ENCODE measurements at places on chromosomes 2 and 18.
A peak's percentile ranks its signal among the peaks of the same experiment; 100 is the strongest.

DNA sequence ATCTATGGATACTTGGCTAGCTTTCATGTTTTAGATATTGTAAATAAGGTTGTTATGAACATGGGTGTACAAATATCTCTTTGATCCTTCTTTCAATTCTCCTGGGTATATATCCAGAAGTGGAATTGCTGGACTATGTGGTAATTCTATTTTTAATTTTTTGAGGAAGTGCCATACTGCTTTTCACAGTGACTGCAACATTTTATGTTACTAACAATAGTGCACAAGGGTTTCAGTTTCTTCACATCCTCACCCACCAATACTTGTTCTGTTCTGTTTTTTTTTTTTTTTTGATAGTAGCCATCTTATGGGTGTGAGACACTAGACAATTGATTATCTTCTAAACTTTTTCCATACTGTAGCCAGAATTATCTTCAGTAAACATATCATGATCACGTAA, 17.3 kb upstream of the NEUROD1 start:
- DNase-seq: no peak

GRCh38 chr2:99850084-99850710, 292.2 kb downstream of the AFF3 start:
- no peak for DNase-seq

GRCh38 chr2:53880756-53881155, 21.0 kb upstream of the GPR75 start:
- DNase-seq: no peak

GRCh38 chr18:46321955-46322354, 217.8 kb downstream of the HAUS1 start:
- no peak for DNase-seq

- no peak for DNase-seq
These were observed 207.5 kb upstream of the FOSL2 start for GRCh38 chr2:28185153-28185552.

DNA sequence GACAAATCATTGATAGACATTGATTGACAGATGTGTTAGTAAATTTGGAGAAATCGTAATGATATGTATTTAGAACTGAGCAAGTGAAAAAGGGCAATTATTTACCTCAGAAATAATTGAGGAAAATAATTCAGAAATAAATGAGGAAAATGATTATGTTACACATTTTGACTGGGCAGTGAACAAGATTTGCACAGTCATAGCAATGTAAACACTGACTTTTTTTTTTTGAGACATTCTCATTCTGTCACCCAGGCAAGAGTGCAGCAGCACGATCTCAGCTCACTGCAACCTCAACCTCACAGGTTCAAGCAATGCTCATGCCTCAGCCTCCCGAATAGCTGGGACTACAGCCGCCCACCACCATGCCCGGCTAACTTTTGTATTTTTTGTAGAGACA, 211.7 kb downstream of the SP3 start:
- DNase-seq: no peak

DNA sequence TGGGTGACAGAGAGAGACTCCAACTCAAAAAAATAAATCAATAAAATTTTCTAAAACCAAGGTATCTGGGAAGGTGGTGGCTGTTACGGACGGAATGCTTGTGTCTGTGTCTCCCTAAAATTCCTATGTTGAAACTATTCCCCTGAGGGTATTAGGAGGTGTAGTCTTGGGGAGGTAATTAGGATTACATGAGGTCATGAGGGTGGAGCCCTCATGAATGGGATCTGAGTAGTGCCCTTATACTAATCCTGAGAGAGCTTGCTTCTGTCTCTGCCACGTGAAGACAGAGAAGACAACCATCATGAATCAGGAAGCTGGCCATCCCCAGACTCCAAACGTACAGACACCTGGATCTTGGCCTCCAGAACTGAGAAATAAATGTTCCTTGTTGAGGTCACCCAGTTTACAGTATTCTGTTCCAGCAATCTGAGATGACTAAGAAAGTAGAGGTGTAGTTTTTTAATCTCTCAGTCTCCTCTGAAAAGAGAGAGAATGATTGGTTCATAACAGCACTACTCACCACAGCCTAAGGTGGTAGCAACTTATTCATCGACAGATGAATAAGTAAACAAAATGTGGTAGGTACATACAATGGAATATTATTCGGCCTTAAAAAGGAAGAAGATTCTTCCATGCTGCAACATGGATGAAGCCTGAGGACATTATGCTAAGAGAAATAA, 38.4 kb downstream of the TGFBRAP1 start:
- no peak for DNase-seq

- DNase-seq: no peak
These were observed 37.2 kb upstream of the POLE4 start for GRCh38 chr2:74921236-74921736.

DNA sequence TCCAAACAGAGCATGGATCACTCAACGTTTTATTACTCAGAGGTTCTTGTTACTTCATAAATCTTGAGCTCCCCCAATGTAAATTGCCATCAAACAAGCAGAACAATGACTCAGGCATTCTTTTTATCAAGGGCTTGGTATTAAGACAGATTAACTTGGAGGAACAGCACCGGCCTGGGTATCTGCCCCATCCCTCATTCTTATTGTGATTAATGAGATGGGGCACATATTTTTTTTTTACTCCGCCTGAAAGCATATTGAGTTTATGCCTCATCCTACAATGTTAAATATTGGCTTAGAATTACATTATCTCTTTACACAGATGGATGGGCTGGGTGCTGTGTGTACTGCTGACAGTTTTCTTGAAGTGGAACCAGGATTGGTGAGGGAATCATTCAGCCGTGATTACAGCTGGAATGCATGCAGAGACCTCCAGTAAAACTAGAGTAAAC, 387.3 kb downstream of the CLIP4 start:
- no peak for DNase-seq

DNA sequence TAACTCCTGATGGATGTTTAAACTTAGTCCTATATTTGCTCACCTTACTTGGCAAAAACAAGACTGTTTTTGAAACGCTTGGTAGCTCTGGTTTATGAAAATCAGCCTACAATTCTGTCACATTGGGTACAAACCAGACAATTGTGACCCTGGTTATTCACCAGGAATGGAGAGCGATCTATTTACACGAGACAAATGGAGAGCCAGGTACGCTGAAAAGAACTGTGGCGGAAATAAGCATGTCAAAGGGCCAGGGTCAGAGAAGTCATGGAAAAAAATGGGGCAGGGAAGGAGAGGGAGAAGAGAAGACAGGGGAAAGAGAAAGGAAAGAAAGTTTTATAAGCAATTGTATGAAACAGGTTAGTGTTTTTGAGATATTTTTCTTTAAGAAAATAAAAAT, 119.5 kb upstream of the ZFP36L2 start:
- no peak for DNase-seq

- no peak for DNase-seq
These were observed 98.6 kb downstream of the AAK1 start for GRCh38 chr2:69544951-69545350.

- DNase-seq: no peak
These were observed 11.3 kb upstream of the CIB4 start for GRCh38 chr2:26652361-26653041.

GRCh38 chr2:241906826-241907570, 37.5 kb downstream of the RTP5 start:
- no peak for DNase-seq

- DNase-seq: peak; percentile 11
These were observed 55.5 kb upstream of the ANKRD62 start for GRCh38 chr18:12038082-12038638.

DNA sequence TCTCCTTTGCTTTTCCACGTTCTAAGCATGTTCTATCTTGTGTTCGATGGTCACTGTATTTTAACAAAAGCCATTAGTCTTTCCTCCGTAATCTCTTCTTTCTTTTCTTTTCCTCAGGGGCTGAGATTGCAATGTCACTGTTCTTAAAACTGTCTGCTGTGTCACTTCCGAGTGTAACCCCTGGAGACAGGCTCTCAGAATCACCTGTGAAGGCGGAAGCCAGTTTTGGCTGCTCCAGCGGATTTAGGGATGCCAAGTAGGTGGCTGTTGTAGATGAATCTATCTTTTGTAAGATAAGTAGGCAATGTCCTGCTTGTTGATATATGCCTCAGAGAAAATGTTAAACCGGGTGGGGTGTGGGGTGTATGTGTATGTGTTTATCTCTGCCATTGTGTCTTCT, 94.7 kb upstream of the L3MBTL4 start:
- no peak for DNase-seq

DNA sequence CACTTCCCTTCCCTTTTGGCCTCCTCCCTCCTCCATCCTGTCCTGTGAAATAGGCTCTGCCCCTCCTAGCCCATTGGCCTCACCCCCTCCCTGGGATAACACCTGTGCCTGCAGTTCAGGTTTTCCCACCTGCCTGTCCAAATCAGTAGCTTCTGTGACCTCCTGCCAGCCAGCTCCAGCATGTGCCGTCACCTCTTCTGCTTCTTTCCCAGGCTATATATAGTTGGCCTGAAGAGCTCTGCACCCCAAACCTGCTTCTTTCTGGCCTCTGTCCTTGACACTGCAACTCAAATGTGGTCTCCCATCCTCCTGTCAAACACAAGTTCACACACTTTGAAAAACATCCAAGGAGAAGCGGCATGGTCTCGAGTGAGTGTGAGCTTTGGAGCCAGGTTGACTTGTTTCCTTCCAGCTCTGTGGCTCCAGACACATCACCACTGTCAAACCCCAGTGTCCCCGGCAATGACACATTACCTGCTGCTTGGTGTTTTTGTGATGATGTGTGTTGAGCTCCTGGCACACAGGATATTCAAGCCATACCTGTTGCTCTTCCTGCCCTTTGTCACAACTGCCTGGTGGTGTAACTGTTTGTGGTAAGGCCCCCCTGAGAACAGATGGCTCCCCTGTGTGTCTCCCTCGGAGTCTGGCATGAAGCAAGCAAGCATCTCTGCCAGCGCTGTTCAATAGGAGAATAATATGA, 143.6 kb upstream of the DAPL1 start:
- DNase-seq: no peak

- peak; percentile 25 for DNase-seq
These were observed 806 bp downstream of the RFX8 start for GRCh38 chr2:101473911-101474701.

GRCh38 chr2:239464166-239465016, 63.6 kb upstream of the HDAC4 start:
- no peak for DNase-seq

DNA sequence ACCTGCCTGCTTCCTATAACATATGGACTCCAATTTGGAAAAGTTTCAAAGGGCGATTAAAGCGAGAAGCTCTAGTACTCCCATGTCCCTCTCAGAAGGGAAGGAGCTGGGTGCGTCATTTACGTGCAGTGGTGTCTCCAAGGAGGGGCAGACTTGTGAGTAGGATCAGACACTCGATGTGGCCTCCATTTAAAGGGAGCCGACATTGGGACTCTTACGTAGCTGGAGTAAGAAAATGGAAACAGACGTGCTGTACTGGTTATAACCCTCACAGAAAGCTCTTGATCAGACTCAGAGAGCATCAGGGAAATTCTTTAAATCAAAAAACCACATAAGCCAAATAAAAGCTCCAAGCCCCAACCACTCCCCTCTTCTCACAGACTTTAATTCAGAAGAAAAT, 198.5 kb downstream of the KLHL29 start:
- no peak for DNase-seq

DNA sequence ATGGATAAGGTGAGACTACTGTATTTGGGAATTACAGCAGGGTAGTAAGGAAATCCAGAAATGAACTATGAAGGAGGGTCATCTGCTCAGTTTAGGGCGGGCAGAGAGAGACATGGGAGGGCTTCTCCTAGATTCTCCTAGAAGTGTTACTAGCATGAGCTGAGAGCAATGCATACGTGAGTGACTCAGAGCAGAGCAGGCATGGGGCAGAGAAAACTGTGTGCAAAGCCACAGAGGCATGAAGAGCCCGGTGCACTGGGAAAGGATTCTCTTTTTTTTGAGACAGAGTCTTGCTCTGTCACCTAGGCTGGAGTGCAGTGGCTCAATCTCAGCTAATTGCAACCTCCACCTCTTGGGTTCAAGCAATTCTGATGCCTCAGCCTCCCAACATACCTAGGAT, 116.2 kb downstream of the SOCS6 start:
- DNase-seq: no peak

- DNase-seq: no peak
These were observed 12.2 kb upstream of the ATP6V1B1 start for GRCh38 chr2:70923378-70924015.

- no peak for DNase-seq
These were observed 65.1 kb downstream of the LRP1B start for GRCh38 chr2:142065700-142066099.

DNA sequence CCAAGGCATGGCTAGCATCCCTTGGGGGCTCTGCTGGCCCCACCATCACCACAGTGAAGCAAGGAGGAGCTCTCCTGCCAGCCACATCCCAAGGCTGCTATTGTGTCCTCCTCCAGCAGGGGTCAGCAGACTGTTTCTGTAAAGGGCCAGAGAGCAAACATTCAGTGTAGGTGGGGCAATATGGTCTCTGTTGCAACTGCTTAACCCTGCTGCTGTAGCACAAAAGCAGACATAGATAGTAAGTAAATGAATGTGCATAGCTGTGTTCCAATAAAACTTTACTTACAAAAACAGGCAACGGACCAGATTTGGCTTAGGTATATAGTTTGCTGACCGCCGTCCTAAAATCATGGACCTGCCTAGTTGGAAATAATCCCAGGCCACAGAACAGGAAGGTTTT, 36.4 kb upstream of the ZBTB7C start:
- peak; percentile 54 for DNase-seq

- no peak for DNase-seq
These were observed 31.8 kb downstream of the AGFG1 start for GRCh38 chr2:227503433-227504406.

DNA sequence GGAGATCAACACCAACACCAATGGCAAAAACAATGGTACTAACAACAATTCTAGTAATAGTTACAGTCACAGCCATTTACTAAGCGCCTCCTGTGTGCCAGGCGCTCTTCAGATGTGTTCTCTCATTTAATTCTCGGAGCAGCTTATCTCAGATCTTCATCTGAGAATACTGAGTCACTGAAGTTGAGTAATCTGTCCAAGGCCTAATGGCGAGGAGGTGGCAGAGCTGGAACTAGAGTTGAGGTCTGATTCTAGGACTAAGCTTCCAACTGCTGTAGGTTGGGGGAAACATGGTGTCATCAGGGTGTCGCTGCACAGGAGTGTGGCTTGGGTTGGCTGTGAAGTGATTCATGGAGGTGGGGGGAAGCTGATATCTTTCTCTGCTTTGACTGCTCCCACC, 156.1 kb downstream of the DYSF start:
- DNase-seq: no peak

DNA sequence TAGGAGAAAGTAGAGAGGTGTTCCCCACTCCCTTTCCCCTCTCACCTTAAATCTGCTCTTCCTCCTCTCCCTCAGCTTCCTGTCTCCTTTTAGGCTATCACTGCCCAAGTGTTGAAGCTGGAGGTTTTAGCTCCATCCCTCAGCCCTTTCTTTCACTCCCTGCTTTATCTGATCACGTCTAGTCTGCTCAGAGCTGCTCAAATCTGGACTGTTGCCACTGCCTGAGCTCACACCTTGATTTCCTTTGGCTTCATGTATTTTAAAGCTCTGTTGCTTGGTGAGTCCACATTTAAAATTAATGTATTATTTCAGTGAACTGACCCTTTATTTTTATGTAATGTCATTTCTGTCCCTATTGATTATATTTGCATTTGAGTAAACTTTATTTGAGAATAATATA, 236.6 kb downstream of the PTGR3 start:
- DNase-seq: no peak
